ENCODE measurements at places on chromosomes 7 and 10.

GRCh38 chr7:73721377-73721817 lies 1.9 kb upstream of the STX1A start:
- no peak for DNase-seq

DNA sequence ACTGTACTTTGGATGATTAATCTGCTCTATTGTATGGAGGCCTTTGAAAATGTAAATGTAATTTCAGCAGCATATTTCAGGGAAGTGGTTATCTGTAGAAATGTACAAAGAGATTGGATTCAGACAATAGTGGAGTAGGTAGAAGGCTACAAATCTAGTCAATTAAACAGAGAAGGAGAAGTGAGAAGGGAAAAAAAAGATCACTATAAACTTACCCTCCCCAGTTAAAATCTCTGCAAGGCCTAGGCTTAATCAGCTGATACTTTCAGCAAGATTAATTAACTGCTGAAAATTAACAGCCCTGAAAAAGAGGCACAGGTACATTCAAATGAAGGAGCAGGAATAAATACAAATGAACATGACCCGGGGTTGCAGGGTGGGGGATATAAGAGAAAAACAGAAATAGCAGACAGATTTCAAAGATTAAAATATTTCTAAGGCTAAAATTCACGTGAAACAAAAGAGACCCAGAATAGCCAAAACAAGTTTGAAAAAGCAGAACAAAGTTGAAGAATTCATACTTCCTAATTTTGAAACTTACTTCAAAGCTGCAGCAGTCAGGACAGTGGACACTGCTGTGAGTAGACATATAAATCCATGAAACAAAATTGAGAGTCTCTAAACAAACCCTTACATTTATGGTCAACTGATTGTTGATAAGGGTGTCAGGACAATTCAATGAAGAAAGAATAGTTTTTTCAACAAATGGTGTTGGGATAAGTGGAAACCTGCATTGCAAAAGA lies 96.0 kb downstream of the NRCAM start:
- no peak for DNase-seq

GRCh38 chr7:140060788-140061606 lies 1.8 kb downstream of the PARP12 start:
- DNase-seq, result no peak

DNA sequence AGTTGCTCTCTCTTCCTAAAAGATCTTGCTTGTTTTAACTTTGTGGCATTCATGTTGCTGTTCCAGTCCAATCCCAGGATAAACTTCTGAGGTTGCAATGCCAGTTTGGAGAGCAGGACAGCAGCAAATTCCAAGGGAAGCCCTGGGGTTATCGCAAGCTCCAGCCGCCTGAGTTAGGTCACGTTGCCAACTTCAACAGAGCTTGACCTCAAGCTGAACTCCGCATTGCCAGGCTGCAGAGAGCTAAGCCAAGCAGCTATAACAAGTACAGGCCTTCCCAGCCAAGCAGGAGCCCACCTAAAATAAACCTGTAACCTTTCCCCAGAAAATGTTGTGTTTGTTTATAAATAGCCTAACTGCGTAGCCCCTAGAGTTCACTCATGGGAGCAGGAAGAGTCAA lies 138.9 kb upstream of the LYZL1 start:
- no peak for DNase-seq

DNA sequence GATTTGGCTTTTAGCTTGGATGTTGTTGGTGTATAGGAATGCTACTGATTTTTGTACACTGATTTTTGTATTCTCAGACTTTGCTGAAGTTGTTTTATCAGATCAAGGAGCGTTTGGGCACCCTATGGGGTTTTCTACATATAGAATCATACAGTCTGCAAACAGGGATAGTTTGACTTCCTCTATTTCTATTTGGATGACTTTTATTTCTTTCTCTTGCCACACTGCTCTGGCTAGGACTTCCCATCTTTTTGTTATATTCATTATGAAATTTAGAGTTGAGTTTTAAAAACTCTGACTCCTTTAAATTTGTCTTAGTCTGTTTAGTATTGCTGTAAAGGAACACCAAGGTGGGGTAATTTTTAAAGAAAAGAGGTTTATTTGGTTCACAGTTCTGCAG lies 4.7 kb downstream of the ZNF786 start:
- no peak for DNase-seq

DNA sequence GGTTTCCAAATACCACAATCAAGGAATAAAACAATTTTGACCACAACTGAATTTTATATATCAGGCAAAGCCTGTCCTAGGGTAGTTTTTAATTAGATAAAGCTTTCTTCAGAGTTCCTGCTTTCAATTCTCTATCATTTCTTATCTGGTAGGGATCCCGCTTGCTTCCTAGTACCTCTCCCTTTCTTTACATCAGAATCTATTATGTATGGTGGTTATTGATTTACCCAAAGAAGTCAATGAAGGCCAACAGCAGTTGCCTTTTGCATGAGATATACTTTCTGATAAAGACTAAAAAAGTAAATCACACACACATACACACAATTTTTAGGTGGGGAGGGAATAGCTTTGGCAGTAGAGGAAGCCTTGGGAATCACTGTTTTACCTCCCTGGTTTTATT lies 70.7 kb downstream of the HDAC9 start:
- DNase-seq, result no peak
